ENCODE measurements at places on chromosomes 3 and 15.

GRCh38 chr15:92657486-92657885 is 1.9 kb upstream of the FAM174B start:
- DNase-seq: no peak

- no peak for DNase-seq
Measured at GRCh38 chr15:42185801-42186200, 22.3 kb downstream of the VPS39 start.

- no peak for DNase-seq
Measured at GRCh38 chr15:37425541-37425940, 325.2 kb upstream of the MEIS2 start.

DNA sequence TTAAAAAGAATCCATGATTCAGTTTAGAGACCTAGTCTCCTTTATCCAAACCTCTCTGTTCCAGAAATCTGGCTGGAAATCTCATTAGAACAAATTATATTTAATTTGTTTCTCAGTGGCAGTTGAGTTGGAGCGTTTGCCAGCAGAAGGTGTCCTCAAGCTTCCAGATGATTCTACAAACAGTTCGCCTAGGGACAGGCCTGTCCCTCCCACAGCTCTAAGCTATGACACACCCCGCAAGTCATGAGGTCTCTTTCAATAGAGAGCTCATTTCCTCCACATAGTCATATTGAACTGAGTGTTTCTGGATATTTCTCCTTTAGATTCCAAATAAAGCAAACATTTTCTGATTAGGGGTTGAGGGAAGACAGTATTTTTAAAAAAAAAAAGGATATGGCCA is 230.3 kb downstream of the ATP8B4 start:
- no peak for DNase-seq

DNA sequence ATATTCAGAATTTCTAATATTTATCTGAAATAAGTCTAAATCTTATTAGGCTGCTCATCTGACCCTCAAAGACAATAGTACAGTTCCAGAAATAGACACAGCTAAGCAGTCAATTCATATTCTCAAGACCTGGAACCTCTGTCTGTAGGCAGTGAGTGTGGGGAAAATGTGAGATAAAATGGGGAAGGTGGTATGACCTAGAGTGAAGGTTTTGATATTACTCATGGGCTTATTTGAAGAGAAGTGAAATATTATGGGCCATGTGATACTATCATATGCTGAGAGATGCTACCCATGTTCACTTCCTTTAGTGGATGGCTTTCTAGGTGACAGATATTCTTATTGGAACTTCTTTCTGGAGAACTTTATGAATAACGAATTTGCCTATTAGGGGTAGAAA is 33.5 kb downstream of the TGFBR2 start:
- no peak for DNase-seq

- no peak for DNase-seq
Measured at GRCh38 chr15:65926459-65926858, 57.2 kb downstream of the RAB11A start.

Data from stimulated activated CD8-positive, alpha-beta memory T cell treated with anti-CD3 and anti-CD28 coated beads, Interleukin-4, amount 100 ng/mL, for 1 hour (primary cell).